ENCODE measurements at places on chromosomes 16 and 17. TPM values are rescaled to one million over a fixed set of nuclear protein-coding genes. Genes with fewer than 3 reads are reported as not detected.
A peak's percentile ranks its signal among the peaks of the same experiment; 100 is the strongest.

MFAP4 gene
- 65.6 TPM for total RNA-seq

CCL16 gene
- total RNA-seq: not detected

GRCh38 chr16:57132470-57132869 lies 40.1 kb downstream of the CPNE2 start:
- DNase-seq: no peak

- DNase-seq: peak; percentile 53
Measured at GRCh38 chr16:49854796-49855203, 1.1 kb downstream of the ZNF423 start.

CISD3 gene
- total RNA-seq: 75.9 TPM

DNA sequence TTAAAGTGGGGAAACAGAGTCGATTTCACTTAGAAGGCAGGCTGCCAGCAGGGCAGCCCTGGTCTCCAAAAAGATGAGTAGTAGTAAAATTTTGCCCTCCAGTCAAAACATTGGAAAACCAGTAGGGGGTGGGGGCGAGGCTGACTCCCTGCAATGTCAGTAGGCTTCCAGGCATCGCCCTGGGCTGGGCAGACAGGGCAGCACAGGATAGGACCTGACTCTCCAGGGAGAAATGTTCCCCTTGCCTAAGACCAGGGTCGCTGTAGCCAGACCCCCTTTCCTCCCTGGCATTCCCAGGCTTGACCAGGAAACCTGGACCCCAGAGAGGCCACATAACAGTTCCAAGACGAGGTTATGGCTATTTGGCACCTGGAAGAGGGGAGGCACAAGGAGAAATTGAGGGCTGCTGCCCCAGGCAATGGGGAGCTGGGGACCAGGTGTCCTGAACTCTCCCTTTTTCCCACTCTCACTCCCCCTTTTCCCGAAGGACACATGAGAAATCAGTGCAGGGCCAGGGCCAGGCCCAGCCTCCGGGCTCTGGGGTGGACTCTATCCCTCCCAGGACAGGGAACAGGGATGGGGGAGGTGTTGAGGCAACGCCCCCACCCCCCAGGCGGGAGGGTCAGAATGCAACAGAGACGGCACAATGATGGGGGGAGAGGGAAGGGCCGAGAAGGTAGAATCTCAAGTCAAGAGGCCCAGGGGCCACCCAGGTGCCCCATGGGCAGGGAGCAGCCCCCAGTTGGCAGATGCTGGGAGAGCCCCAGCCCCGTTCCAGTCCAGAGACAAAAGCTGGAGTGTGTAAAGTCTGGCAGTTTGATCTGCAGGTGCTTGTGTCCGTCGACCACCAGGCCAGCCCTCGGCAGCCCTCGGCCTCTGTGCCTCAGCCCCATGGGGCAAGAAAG lies 4.5 kb upstream of the SAMD14 start:
- no peak for DNase-seq

- DNase-seq: peak; percentile 30
Measured at GRCh38 chr16:84526794-84527531, 22.5 kb upstream of the MEAK7 start.

GRCh38 chr17:3433741-3434140 lies at the start of gene OR1E2:
TSS of gene OR1E2 (minus strand) at chr17:3433841. CDS start at chr17:3433841, 0 bp downstream.
- no peak for DNase-seq

DNA sequence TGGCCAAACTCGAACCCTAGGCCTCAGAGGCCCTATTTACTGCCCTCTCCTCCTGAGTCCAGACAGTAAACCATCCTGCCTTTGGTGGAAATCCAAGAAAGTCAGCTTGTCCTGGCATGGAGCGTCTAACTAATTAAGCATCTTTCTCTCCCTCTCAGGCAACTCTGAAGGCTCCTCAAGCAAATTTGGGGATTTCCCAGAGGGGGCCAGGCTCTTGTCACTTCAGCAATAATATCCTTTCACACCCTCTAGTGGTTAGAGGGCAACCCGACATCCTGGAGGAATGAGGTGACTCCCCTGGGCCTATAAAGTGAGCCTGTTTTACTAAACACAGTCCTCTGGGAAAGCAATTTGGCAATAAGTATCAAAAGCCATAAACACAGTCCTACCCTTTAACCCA lies 60.4 kb downstream of the NOG start:
- DNase-seq: no peak

DNA sequence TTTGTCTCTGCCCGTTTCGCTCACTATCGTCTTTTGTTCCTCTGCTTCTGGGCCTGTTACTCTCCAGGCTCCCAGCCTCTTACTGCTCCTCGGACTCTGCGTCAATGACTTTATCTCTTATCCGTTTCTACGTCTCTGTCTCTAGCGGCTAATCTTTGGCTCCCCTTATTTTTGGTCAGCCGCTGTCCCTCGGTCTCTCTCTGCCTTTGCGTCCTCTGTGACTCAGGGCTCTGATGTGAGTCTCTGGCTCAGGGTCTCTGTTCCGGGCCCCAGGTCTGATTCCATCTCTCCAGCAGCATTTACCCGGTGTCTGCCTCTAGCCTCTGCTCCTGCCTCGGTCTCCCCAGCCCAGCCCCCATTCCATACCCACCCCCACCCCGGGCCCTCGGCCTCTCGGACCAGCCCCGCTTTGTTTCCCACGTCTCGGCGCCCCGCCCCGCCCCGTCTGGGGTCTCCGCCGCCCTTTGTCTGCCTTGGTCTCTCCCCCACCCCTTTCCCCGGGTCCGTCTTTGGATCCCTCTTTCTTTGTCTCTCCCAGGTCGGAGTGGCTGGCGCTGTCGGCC lies 547 bp upstream of the ZNF48 start:
- DNase-seq: no peak

DNA sequence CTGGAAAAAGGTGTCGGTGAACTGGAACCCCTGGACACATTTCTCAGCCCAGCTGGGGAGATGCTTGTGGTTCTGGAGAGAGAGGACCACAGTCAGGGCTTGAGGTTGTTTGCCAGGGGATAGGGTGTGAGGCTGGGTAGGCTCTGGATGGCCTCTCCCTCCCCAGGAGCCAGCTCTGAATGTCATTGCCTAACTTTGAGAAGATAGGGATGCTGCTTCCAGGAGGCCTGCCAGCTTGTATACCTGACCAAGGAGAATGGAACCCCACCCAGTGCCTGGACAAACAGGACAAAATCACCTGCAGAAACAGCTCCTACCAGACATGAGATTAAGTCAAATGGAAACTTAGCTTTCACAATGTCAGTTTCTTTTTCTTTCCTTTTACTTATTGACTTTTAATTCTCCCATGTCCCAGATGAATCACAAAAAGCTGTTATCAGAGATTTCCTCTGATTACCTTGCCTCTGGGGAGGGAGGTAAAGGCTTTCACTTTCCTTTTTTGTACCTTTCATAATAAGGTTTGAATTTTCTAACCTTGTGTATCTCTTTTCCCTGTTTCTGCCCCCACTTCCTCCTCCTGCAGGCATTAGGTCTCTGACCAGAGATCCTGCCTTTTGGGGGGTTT lies 29.8 kb upstream of the PLLP start:
- DNase-seq: no peak

COL1A1 gene
- 45.8 TPM for total RNA-seq
